A673 (cell line): ENCODE measurements at places on chromosomes 13 and 19. TPM values are rescaled to one million over a fixed set of nuclear protein-coding genes. Genes with fewer than 3 reads are reported as not detected.

Gene IQCN
- 10.2 and 12.0 TPM in 2 replicates for total RNA-seq

Gene SBK3
- total RNA-seq, result not detected in 2 replicates

Gene RINL
- 5.7 and 7.4 TPM in 2 replicates for total RNA-seq

Gene SIGLEC14
- total RNA-seq, result not detected in 2 replicates

Gene CEACAM3
- not detected in 2 replicates for total RNA-seq

Gene MEIS3
- total RNA-seq, result 9.6 and 21.3 TPM in 2 replicates

Gene LYPD3
- 0.21 and 0.31 TPM in 2 replicates for total RNA-seq

Gene HSPB6
- total RNA-seq, result 0.50 TPM in 1 of 2 replicates, not detected in the other

Gene LGALS7B
- not detected in 2 replicates for total RNA-seq
